Fibroblast of skin of left biceps (primary cell): ENCODE measurements at places on chromosomes 7 and 10.

- no peak for DNase-seq
These were observed 78.4 kb downstream of the CUL2 start for GRCh38 chr10:35011771-35012191.

- peak; percentile 19 for DNase-seq
These were observed 40.2 kb upstream of the PROSER2 start for GRCh38 chr10:11782793-11783557.

GRCh38 chr7:25775570-25775969, 376.4 kb upstream of the NFE2L3 start:
- DNase-seq = no peak

DNA sequence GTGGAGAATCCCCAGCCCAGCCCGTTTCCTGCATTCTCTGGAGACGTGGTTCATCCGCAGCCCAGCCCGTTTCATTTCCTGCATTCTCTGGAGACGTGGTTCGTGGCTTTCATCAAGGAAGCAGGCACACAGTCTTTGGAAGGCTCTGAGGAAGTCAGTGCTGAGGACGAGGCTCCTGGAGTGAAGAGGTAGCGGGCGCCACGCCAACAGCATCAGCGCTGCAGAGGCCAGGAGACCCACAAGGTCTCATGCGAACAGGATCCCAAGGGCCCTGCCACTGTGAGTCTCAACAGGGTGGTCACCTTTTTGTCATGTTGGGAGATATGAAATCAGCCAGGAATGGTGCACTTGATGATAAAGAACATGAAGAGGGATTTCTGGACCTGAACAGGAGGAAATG, 12.4 kb upstream of the TCERG1L start:
- DNase-seq = no peak

DNA sequence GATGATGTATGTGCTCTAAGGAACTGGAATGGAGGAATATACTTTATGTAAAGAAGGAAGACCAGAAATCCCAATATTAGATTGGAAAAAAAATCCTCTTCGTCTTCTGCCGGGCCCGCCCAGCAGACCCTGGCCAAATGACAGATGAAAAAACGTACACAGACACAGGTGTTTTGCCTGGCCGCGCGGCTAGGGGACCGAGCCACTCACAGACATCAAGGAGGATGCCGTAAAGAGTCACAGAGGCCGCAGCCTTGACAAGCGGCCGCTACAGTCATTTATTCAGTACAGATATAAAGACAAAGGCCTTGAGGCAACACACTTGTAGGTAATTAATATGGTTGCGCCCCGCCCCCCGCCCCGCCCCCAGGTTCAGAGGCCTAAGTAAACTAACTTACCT, 594.1 kb downstream of the GRM8 start:
- DNase-seq = no peak

DNA sequence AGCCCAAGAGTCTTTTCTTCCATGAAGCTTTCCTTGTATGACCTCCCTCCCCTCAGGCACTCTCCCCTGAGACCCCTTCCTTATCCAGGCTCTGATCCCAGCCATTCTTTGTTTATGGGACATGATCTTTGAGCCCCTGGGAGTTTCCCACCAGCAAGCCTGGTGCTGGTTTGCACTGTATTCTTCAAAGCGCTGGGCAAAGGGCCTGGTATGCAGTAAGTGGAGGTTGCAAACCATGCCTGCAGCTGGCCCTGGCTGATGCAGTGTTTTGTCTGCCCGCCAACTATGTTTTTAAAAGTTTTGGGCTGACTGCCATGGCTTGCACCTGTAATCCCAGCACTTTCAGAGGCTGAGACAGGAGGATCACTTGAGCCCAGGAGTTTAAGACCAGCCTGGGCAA, 6.8 kb upstream of the NODAL start:
- no peak for DNase-seq

DNA sequence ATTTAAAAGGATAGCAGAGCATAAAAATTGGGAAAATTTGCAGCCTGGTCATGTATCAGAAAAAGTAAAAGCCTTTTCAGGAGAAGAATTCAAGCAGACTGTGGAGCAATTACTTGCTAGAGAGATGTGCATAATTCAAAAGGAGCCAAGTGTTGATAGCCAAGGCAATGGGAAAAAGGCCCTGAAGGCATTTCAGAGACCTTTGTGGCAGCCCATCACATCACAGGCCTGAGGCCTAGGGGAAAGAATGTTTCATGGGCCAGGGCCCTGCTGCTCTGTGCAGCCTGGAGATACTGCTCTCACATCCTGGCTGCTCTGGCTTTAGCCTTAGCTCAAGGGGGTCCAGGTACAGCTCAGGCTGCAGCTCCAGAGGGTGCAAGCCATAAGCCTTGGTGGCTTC, 152.9 kb downstream of the MAGI2 start:
- DNase-seq = no peak

- no peak for DNase-seq
These were observed 54.5 kb downstream of the JAKMIP3 start for GRCh38 chr10:132120200-132120599.

DNA sequence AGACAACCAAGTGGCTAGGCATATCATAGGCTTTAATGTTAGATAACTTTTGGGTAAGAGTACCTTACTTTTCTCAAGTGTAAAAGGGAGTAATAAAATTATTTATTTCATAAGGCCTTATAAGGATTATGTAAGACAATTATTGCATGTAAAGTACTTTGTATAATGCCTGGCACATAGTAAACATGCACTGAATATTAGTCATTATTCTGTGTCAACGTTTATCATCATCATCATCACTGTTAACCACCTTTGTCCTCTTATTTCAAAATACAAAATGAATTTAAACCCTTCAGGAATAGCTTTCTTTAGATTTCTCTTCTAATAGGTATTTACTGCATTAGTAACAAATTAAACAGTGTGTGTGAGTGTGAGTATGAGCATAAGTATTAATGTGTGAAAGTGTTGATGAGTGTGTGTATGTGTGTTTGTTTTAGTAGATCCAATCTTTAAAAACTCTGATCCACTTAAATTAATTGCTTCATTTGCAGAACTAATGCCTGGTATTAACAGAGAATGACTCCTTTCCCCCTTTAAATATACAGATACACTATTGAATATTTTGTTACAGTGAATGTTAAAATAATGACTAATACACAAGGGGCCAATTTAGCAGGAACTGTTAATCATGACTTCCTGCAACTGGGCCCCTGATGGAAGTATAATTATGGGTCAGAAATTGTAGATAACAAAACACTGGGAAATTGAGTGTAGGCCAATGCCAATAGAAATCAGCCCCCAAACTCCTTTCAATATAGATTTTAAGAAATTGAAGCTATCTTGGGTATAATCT, 213.3 kb upstream of the FZD8 start:
- no peak for DNase-seq
